ENCODE measurements at places on chromosomes 3 and 15. TPM values are rescaled to one million over a fixed set of nuclear protein-coding genes. Genes with fewer than 3 reads are reported as not detected.

Gene MME
- 354 TPM for total RNA-seq

Gene CEP19
- total RNA-seq = 1.6 TPM

Gene STT3B
- total RNA-seq = 197 TPM

Gene SH2D7
- total RNA-seq = not detected

Gene SLC24A1
- total RNA-seq = 7.2 TPM

Gene CSPG4
- total RNA-seq = 15.3 TPM

Gene COPB2
- 228 TPM for total RNA-seq

Gene LARP6
- total RNA-seq = 211 TPM

Gene ZCWPW2
- total RNA-seq = 0.72 TPM

Gene SLC35G2
- total RNA-seq = 8.3 TPM

Gene SEC61A1
- total RNA-seq = 482 TPM

Gene ARGFX
- total RNA-seq = not detected

Gene ECE2
- total RNA-seq = not detected

Gene SLC12A1
- not detected for total RNA-seq

Gene CIAO2A
- 52.8 TPM for total RNA-seq

Gene MEF2A
- 47.5 TPM for total RNA-seq

Gene TPM1
- 926 TPM for total RNA-seq

Gene SIDT1
- total RNA-seq = not detected

Gene CSTA
- total RNA-seq = not detected

Gene MGLL
- 123 TPM for total RNA-seq

Gene GOLGA6L9
- 1.0 TPM for total RNA-seq

Gene GOLGB1
- 36.1 TPM for total RNA-seq

Gene SLC9C1
- not detected for total RNA-seq

Gene RUVBL1
- total RNA-seq = 73.4 TPM

Gene CHRNA7
- 0.22 TPM for total RNA-seq

Gene SRGAP3
- 0.43 TPM for total RNA-seq

Gene AHSG
- not detected for total RNA-seq

Gene FHIT
- not detected for total RNA-seq

Gene MORF4L1
- 405 TPM for total RNA-seq

Gene TEX264
- total RNA-seq = 42.1 TPM

Gene GOLGA6L10
- 1.8 TPM for total RNA-seq

Gene TGM4
- not detected for total RNA-seq

Gene EFCC1
- total RNA-seq = 0.86 TPM

Gene PLA1A
- total RNA-seq = not detected

Gene VWA5B2
- total RNA-seq = not detected

Gene HRG
- total RNA-seq = not detected

Gene CELF6
- total RNA-seq = under 0.01 TPM

Gene PLOD2
- 211 TPM for total RNA-seq
